Fibroblast of the aortic adventitia (primary cell): ENCODE measurements at places on chromosomes 12 and 14. TPM values are rescaled to one million over a fixed set of nuclear protein-coding genes. Genes with fewer than 3 reads are reported as not detected.
A peak's percentile ranks its signal among the peaks of the same experiment; 100 is the strongest.

GRCh38 chr14:99136401-99136800 lies 135.6 kb downstream of the BCL11B start:
- no peak for DNase-seq

The AMN gene
- total RNA-seq, result not detected in 2 replicates

DNA sequence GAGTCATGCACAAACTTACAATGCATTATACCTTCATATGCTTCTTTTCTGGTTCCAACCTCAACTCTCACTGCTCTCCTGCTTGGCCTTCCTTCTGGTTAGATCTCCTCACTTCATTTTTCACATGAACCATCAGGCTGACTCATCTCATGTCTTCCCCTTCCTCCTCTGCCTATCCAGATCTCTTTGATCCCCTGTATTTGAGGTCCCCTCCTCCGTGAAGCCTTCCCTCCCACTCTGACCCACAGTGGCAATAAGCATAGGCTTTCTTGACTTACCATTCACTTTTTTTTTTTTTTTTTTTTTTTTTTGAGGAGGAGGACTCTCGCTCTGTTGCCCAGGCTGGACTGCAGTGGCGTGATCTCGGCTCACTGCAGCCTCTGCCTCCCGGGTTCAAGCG lies 14.7 kb upstream of the ASIC1 start:
- DNase-seq, result no peak

GRCh38 chr14:30517737-30518136 lies 41.2 kb upstream of the G2E3 start:
- DNase-seq, result no peak

DNA sequence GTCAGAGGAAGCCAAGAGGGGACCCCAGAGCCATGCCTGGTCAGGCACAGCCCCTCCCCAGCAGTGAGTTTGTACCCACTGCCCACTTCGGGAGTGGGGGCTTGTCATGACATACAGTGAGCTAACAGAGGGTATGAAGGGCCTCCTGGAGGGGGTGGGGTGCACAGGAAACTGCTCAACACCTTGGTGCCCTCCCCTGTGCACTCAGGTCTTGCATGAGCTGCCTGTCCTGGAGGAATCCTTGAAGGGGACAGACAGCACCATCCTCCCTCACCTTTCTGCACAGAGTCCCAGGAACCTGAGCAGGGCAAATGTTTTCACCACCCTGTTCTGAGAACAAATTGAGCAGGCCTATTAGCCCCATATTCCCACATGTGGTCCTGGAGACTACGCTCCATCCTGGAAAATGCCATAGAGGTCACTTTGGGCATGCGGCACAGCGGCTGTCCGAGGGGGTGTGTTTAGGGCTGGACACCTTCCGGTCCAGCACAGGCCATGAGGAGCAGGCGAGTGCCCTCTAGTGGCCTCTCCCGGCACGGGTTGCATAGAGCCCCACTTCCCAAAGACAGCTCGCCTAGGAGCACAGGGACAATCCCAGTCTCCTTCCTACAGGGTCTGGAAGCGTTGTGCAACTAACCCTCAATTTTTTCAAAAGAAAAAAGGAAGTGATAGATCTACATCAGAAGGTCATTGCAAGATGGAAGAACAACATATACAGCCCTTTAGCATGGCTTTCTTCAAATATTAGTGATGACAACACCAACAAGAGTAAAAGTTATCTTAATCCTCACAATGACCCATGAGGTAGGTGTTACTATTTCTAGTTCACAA lies 31.9 kb upstream of the ZFP36L1 start:
- peak; percentile 75 for DNase-seq

The UNG gene
- total RNA-seq, result 27.1 and 30.8 TPM in 2 replicates

DNA sequence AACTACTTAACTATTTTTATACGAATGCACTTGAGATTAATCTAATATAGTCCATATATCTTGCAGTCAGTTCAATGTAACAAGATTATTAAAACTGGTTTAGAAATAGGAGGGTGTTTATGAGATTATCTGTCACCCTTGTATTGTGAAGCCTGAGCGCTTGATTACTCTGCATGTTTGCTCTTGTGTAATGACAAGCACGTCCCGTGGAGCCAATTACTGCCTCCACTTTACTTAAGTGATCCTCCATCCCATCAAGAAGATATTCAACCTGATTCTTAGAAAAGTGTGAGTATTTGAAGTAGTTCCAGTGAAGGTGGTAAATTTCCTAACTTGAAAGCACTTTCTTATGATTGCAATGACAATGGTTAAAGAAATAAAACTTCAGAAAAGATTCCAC lies 415.2 kb upstream of the GARIN6 start:
- no peak for DNase-seq

DNA sequence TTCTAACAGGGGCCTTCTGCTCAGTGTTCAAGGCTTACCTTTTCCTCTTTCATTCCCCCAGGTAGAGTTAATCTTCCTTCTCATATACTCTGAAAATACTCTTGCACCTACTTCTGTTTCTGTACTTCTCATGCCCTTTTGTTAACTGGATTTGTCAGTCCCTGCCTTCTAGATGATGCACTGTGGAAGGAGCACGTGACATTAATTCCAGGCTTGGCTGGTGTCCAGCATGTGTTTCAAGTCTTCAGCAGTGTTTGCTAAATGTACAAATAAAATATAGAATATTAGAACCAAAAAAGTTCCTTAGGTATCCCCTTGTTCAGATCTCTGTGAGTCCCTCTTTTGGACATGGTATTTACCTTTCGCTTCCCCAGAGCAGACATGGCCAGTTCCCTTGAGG lies 27.9 kb upstream of the EVL start:
- DNase-seq, result peak; percentile 65

DNA sequence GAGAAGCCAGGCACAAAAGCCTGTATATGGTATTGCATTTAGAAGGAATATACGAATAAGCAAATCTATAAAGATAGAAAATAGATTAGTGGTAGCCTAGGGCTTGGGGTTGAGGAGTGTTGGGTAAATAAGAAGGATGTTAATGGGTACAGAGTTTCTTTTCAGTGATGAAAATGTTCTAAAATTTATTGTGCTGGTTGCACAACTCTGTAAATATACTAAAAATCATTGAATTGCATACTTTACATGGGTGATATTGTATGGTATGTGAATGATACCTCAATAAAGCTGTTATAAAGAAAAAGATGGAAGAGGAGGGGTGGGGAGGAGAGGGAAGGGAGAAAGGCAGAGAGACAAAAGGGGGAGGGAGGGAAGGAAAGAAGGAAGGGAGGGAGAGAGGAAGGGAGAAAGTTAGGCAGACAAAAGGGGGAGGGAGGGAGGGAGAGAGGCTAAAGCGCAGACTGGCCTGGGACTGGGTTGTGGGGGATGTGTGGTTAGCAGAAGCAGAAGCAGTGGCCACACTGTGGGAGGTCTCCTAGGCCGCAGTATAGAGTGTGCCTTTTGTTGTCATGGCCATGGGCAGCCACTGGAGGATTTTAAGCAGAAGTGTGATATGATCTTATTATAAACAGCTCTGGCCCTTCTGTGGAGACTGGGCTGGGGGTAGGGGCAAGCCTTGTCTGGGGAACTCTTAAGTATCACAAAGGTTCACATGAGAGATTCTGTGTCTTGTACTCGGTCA lies 73.6 kb upstream of the ELK3 start:
- no peak for DNase-seq

DNA sequence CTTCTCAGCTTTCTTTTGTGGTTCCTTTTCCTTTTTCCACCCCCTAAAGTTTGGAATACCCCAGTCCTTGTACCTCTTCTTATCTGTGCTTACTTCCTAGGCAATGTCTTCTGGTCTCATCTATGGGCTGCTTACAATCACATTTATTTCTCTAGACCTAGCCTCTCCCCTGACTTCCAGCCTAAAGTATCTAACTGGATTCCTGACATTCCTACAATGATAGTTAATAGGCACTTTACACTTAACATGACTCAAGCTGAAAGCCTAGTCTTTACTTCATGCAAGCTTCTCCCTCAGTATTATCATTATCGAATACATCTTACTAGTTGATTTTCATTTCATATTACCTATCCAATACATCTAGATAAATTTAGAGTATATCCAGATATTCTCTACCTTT lies 21.2 kb downstream of the CLECL1 start:
- no peak for DNase-seq

GRCh38 chr14:102662636-102663430 lies 70.4 kb downstream of the RCOR1 start:
- peak; percentile 27 for DNase-seq

The KIF26A gene
- total RNA-seq, result under 0.01 TPM in 1 of 2 replicates, not detected in the other

The OLR1 gene
- total RNA-seq, result not detected in 2 replicates

- DNase-seq, result no peak
Measured at GRCh38 chr14:24181371-24182077, 7.1 kb downstream of the IPO4 start.

The MAP3K12 gene
- 32.1 and 118 TPM in 2 replicates for total RNA-seq

- no peak for DNase-seq
Measured at GRCh38 chr12:91127751-91128150, 16.5 kb upstream of the LUM start.

DNA sequence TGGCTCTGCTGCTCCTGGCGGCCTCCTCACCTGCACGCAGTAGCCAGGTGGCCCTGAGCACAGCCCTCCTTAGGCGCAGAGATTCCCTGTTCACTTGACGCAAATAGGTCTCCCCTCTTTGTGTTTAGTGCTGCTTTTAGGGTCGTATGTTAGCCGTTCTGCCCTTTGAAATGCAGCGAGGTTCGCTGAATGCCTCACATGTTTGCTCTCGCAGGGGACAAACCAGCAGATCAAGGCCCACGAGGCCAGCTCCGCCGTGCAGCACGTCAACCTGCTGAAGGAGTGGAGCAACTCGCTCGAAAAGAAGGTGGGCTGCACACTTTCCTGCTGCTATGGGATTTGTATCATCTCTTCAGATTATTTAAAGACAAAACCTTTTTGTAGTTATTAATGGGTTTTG lies 31.4 kb upstream of the AMN start:
- DNase-seq, result no peak

DNA sequence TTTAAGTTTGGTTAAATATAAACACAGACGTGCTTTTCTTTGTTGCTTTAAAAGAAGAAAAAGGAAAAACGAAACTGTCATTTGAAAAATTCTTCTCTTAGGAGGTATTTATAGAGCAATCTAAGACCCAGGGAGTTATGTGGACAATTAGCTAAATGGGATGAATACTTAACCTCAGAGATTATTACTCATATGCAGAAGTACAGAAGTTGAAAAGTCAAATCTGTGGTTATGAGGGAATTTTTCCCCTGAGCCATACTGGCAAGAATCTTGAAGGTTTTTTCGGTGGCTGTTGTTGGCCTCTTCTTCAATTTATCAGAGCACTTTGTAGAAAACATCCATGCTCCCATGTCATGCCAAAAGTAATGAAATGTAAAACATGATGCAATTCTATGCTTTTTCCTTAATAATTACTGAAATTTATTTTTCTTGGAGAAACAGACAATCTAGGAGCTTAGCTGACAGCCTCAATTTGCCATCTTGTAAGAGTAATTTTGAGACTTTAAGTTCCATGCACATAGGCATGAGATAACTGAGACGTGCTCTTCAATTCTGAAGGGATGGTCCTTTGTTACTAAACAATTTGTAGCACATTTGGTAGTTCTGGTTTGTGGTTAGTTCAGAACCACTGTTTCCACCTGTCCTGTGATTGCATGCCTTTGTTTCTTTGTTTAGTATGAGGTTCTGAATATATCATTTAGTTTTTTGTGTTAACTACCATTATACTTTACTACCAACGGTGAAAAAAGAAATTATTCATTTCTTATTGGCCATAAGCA lies 126.6 kb downstream of the BCAT1 start:
- peak; percentile 87 for DNase-seq

DNA sequence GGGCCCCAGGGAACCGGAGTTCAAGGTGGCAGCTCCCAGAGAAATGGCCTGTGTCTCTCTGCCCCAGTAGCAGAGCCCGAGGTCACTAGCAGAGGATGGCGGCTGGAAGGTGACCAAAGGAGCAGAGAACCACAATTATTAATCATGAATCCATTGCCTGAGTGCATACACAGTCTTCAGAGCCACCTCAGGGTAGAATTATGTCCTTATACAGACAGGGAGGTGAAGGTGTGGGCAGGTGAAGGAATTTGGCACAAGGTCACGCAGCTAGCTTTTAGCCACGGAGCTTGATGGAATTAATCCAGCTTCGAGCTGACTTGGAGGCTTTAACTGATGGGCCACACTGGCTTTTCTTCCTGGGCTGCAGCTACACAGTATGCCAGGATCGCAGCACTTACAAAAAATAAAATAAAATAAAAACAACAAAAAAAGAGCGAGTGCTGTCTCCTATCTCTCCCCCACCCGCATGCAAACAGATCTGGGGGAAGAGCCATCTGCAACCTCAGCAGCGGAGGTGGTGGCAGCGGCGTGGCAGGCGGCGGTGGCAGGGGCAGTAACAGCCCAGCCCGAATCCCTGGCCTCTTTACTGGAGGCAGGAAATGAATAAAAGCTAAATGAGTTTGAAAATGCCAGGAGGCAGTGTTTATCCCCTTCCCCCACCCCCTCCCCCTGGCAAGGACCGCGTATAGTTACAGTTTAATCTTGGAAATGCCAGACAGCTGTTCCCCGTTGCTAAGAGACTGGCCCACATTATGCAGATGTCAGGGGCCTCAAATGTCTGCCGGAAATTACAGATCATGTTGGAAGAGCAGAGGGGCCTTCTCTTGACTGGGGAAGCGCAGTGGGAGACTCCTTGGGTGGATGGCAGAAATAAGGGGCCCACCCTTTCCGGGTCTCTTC lies 93.5 kb downstream of the LRRC74A start:
- peak; percentile 78 for DNase-seq

The SLCO1B1 gene
- not detected in 2 replicates for total RNA-seq

The TPH2 gene
- total RNA-seq, result not detected in 2 replicates

DNA sequence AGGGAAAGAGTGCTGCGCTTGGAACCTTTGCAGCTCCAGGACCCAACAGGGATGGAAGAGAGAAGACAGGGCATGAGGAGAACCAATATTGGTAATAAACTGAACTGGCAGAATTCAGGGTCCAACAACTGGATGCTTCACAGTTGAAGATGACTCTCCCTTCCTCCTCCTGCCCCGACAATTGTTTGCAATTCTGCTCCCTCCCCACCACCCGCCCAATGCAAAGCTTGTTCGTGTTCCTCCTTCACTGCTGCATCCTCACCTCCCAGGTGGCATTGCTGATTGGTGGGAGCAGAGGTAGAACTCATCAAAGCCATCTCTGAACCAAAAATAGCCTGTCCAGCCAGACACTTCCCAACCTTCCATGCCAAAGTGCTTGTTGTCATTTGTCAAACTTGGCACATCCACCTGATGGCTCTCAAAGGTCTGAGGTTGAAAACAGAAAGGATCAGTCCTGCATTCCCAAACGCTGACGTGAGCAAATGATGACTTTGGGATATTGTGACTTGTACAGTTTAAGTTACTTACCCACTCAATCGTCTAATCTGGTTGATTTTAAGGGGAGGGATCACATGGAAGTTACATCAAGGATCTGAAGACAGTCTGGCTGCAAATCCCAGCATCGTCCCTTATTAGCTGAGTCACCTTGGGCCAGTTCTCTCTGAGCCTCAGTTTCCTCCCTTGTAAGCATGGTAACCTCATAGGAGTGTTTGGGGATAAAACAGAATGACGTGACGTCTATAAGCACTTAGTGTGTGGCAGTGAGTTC lies 242.6 kb upstream of the CRY1 start:
- DNase-seq, result no peak
